ENCODE measurements at places on chromosomes 2 and 18. TPM values are rescaled to one million over a fixed set of nuclear protein-coding genes. Genes with fewer than 3 reads are reported as not detected.

Gene ACOXL
- not detected for total RNA-seq

Gene RAB27B
- total RNA-seq, result 9.8 TPM

Gene PAX8
- total RNA-seq, result 1.6 TPM

Gene VWC2L
- under 0.01 TPM for total RNA-seq

Gene HOXD4
- not detected for total RNA-seq

Gene NTSR2
- not detected for total RNA-seq

Gene KCNJ3
- not detected for total RNA-seq

Gene RPRM
- total RNA-seq, result not detected

Gene C2orf81
- 3.1 TPM for total RNA-seq

Gene CNTNAP5
- total RNA-seq, result not detected

Gene ZCCHC2
- total RNA-seq, result 10.3 TPM

Gene GCG
- total RNA-seq, result not detected

Gene HOXD3
- not detected for total RNA-seq

Gene NR4A2
- 0.43 TPM for total RNA-seq

Gene FSHR
- 0.39 TPM for total RNA-seq

Gene DNAJC5G
- not detected for total RNA-seq

Gene PROKR1
- total RNA-seq, result not detected

Gene ATOH8
- total RNA-seq, result 0.39 TPM

Gene CFAP65
- total RNA-seq, result not detected

Gene RFTN2
- not detected for total RNA-seq

Gene ABCG8
- not detected for total RNA-seq

Gene UGT1A8
- total RNA-seq, result not detected

Gene SKA1
- total RNA-seq, result 4.8 TPM

Gene PLB1
- 0.98 TPM for total RNA-seq

Gene CDCA7
- total RNA-seq, result 3.1 TPM

Gene ZNF804A
- 0.22 TPM for total RNA-seq

Gene TACR1
- not detected for total RNA-seq

Gene CCDC150
- total RNA-seq, result 4.8 TPM

Gene LIMS2
- 27.9 TPM for total RNA-seq

Gene CTNNA2
- total RNA-seq, result not detected

Gene CBLN2
- total RNA-seq, result 0.79 TPM

Gene LAPTM4A
- total RNA-seq, result 316 TPM

Gene ICA1L
- total RNA-seq, result 2.4 TPM

Gene LRATD1
- total RNA-seq, result 6.5 TPM

Gene SERPINB2
- total RNA-seq, result 0.98 TPM

Gene ITGAV
- total RNA-seq, result 564 TPM

Gene ERICH2
- not detected for total RNA-seq

Gene OSBPL1A
- 33.9 TPM for total RNA-seq

Gene LIMS3
- 1.7 TPM for total RNA-seq

Gene REG3A
- total RNA-seq, result not detected

Gene GALNT5
- total RNA-seq, result 16.5 TPM

Gene TCF4
- total RNA-seq, result 11.8 TPM

Gene HRH4
- not detected for total RNA-seq

Gene DSC3
- 521 TPM for total RNA-seq

Gene ARL5A
- 60.7 TPM for total RNA-seq

Gene CFC1
- total RNA-seq, result not detected

All from placental epithelial cell (primary cell).